Sigmoid colon (tissue), 7 donors: ENCODE measurements at places on chromosomes 1 and 21.

DNA sequence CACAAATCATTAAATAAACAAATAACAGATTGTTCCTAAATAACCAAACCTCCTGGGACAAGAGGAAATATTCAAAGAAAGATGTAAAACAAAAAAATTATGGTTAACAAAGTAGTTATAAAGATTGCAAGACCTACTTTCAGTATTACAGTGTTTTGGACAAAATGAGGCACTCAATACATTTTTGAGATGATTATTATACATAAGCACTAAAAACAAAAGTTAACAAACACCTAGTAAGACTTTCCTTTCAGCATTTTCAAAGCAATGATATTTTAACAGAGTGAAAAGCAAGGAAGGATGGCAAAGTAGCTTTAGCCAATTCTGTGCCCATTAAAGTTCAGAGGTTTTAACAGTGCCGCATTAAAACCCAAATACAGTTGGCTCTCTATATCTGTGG, 17.2 kb downstream of the OMA1 start:
- no peak for DNase-seq

DNA sequence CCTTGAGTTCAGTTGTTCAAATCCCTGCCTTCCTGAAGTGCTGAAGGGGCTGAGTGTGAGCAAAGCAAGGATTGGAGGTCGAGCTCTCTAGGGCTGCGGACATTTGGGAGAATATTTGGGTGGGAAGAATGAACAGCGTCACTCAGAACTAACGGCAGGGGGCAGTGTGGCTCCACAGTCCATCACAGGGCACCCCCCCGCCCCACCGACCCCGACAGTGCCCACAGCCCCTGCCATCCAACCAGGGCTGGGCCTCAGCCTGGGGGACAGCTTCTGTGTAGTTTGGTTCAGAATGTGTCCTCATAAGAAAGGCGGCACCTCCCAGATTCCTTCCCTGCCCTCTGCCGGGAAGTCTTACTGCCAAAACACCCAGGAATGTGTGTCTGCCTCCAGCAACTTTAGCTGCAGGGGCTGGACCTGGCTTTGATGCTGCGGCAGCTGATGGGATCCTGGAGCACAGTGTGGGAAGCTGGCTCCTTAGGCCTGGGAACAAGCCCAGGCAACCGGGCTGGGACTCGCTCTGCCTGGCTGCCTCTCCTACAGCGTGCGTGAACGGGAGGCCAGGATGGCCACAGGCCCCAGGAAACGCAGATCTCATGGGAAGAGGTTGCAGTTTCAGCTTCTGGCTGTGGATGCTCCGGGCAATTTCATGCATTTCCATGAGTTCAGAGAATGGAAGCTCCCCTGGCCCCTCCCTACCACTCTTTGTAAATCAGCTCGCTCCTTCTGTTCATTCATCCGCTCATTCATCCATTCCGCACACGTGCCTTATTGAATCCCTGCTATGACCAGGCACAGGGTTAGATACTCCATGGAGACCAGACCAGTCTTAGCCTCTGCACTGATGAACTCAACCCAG, 104.9 kb upstream of the TMPRSS2 start:
- DNase-seq, result peak; percentile 91

DNA sequence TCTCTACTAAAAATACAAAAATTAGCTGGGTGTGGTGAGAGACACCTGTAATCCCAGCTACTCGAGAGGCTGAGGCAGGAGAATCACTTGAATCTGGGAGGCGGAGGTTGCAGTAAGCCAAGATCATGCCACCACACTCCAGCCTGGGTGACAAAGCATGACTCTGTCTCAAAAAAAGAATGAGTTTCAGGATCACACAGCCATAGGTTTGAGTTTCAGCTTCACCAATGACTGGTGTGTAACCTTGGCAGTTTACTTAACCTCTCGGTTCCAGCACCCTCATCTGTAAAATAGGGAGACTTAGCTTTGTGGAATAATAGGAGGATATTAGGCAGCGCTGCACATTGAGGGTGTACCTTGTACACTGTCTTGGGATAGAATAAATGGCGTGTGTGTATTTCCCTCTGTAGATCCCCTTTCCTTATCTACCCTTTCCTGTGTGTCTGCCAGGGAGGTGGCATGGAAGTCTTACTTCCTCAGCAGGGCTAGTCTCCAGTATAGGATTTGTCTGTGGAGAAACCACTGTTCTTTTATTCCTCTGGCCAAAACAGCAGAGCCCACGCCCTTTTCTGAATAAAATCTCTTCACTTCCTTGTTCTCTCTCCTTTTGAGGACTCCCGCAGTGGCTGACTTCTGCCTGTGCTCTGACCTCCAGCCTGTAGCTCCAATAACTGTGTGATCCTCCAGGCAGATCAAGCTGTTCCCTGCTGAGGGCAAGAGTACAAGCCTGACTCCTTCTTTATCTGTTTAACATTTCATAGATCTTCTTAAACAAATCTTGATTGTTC, 90.4 kb downstream of the HHAT start:
- DNase-seq, result no peak

- peak; percentile 41 for DNase-seq
Measured at GRCh38 chr1:25889470-25889869, 14.0 kb upstream of the PAQR7 start.

DNA sequence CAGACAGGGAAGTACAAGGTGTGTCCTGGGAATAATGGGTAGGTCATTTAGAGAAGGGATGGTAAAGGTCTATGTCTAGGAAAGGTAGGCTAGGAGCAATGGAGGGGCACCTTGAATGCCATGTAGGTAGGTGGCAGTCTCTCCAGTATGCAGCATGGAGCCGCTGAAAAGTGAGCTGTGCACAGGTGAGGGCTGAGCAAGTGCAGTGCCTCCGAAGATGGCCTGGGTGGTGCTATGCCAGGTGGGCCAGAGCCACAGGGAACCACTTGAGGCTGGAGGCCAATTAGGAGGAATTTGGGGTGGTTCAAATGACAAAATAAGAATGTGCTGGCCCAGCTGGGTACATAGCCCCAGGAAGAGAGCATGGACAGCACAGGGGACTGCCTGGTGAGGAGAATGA, 25.0 kb downstream of the RNU5D-1 start:
- no peak for DNase-seq
